NCI-H2227 treated with DMSO at 0.1 percent for 48 hours (cell line): ENCODE measurements at places on chromosomes 1 and 21.

- DNase-seq, result no peak
Observed at GRCh38 chr1:7541629-7542028, 229.5 kb upstream of the VAMP3 start.

- no peak for DNase-seq
Observed at GRCh38 chr21:15400905-15401304, 328.9 kb upstream of the USP25 start.

- DNase-seq, result no peak
Observed at GRCh38 chr1:244371242-244372141, 80.2 kb downstream of the ADSS2 start.

DNA sequence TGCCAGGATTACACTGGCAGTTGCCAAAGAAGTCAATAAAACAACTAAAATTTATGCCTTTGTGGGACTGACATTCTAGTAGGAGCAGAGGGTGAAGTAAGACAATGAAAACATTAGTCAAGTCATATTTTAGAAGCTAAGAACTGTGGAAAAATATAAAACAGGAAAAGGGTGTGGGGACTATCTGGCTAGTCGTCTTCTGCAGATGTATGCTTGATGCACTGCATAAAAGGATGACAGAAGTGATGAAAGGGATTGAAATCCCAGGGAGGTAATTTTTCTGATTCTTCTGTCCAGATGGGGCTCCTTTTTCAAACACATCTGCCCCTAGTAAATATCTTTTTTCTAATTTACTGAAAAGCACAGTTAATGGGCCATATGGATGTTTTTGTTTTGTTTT, 706.3 kb downstream of the ADGRL2 start:
- DNase-seq, result no peak

GRCh38 chr1:41804176-41804575, 114.5 kb downstream of the HIVEP3 start:
- no peak for DNase-seq

DNA sequence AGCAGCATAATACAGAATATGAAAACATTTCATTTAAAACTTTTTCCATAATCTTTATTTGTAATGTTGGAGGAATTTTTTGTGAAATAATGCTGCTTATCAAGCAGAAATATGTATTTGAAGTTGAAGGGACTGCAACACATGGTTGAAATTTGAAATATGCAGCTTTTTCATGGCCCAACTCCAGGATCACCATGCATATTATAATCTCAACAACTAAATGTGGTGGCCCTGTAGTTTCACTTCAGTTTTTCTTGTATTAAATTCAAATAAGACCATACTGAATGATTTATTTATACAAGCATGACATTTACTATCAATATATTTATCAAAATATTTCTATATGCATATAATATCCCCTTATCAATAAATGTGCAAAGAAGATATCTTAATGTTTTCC, 157.7 kb upstream of the LHX8 start:
- no peak for DNase-seq

- no peak for DNase-seq
Observed at GRCh38 chr21:46515109-46515508, 56.4 kb downstream of the DIP2A start.
